ENCODE measurements at places on chromosomes 7 and 10.
A peak's percentile ranks its signal among the peaks of the same experiment; 100 is the strongest.

DNA sequence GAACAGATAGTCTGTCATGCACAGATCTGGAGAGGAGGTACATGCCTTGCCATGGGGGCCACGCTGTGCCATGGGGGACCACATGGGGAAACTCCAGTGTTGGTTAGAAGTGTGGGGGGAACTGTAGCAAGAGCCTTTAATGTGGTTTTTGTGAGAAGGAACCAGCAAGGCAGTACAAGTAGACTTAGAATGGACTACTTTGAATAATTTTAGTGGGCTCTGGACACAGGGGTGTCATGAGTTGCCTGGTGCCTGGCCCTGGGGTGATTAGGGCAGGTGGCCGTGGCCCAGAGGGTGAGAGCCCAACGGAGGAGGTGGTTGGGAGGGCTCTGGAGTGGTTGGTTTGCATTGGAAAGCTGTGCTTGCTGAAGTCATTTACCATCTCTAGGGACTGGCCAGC is 77.2 kb downstream of the CXCL12 start:
- DNase-seq: no peak

DNA sequence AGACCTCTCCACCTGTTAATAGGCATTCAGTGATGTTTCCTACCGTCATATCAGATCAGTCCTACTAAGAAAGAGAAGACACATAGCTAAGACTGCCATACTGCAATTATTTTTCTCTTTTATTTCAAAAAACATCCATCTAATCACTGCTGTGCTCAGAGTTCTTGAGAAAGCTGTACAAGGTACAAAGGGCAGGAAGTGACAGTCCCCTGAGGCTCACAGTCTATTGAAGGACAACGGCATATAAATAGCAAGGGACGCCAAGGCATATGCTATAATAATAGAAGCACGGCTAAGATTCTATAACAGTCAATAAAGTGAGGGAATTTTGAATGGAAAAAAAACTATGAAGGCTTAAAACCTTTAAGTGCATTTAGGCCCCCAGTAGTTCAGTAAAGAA is 415.3 kb upstream of the NRP1 start:
- DNase-seq: no peak

GRCh38 chr10:51119441-51119840 is 45.2 kb downstream of the PRKG1 start:
- no peak for DNase-seq

GRCh38 chr10:6507311-6507710 is 72.8 kb downstream of the PRKCQ start:
- DNase-seq: peak; percentile 38

DNA sequence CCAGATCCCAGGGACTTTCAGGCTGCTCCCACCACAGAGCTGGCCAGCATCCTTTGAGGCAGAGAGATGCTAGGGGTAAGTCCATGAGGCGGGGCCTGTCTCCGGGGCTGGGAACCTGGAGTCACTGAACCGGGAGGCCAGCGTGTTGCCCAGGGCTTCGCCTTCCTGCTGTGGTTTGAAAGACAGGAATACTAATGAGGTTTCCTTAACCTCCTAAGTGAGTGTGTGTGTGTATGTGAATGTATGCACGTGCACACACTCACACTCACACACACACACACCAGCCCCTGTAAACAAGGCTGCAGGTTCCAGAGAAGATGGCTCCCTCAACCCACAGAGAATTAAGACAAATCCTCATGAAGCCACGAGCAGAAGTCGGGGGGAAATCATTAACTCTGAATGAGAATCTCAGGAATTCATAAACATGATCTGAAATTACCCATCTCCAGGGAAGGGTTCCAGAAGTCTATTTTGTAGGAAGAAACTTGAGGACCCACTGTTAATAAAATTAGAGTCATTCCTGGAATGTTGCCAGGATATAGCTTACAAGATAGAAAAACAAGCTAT is 20.3 kb upstream of the PFKP start:
- no peak for DNase-seq

GRCh38 chr10:17179002-17179401 is 22.5 kb downstream of the TRDMT1 start:
- no peak for DNase-seq

DNA sequence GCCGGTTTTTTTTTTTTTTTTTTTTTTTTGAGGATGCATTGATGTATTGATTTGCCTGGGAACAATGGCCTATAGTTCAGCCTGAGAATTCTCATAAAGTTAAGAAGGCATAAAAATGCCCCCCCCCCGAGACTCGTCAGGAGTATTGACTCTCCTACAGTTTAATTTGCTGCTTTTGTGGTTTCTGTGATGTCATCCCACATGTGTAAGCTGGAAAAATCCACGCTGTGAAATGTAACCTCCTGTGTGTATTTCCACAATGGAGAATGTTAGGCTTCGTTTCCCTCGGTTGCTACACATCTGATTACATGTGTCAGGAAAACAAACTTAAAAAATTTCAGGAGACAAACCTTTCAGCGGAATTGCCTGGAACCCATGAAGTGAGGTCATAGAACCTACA is 117.9 kb downstream of the FANK1 start:
- no peak for DNase-seq

DNA sequence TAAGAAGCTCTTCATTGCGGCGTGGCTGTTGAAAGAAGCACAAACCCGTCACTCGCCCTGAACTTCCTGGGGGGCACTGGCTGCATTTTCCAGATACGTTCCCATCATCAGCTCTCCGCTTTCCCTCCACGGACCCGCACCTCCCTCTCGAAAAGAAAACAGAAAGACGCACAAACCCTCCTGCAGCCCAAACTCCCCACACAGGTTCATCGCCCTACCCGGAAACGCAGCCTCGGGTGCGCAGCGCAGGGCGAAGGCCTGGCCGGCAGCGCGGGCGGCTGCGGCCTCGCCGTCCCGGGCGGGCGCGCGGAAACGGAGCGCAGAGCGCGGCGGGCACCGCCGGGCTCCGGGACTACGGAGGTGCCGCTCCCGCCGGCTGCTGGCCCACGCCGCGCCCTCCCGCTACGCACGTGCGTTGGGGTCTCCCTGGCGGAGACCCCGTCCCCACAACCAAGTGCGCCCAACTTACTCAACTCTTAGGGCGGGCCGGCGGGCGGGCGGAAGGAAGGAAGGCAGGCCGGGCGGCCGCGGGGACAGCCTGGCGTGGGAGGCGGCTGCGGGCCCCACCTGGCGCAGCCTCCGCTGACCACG is 822 bp downstream of the ZNF800 start:
- DNase-seq: peak; percentile 25

- DNase-seq: no peak
Observed at GRCh38 chr7:41574377-41574776, 128.5 kb downstream of the INHBA start.

- DNase-seq: no peak
Observed at GRCh38 chr10:73758704-73759511, 14.7 kb downstream of the SEC24C start.

GRCh38 chr10:56537984-56538383 is 176.9 kb upstream of the ZWINT start:
- no peak for DNase-seq

GRCh38 chr10:31908157-31908556 is 20.5 kb downstream of the ARHGAP12 start:
- no peak for DNase-seq

DNA sequence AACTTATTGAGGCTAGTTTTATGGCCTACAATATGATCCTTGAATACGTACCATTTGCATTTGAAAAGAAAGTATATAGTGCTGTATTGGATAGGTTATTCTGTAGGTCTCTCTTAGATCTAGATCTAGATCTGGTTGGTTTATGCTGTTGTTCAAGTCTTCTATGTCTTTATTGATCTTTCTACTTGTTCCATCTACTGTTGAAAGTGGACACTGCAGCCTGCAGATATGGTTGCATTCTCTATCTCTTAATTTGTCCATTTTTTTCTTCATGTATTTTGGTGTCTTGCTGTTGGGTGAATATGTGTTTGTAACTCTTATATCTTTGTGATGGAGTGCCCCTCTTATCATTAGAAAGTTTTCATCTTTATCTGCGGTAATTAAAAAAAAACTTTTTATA is 139.4 kb upstream of the PCDH15 start:
- DNase-seq: no peak

DNA sequence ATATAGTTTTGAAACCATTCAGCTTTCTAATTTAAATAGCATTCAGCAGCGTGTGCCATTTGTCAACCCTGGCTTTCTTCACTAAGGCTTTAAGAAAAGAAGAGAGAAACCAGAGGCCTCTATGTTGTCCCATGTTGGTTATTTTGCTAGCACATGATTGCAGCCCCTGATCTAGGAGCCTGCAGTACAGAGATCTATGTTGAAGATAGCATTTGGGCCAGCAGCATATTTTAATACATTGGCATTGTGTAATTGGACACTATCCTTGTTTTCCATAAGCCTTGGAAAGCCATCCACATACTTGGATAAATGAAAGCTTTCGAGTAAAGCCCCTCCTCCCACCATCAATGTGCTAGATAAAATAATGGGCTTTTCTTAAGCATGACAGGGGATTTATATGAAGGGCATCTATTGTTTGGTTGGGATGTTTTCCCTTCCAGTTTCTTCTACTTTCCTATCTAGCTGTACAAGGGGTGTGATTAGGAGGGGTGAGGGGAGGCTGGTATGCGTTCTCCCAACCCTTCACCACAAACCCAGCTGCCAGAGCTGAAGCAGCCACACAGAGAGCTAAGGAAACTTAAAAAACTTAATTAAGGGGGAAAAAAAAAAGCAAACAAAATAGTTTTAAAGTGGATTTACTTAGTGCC is 23.1 kb upstream of the SDHAF3 start:
- no peak for DNase-seq

- no peak for DNase-seq
Observed at GRCh38 chr7:81280531-81280930, 361.7 kb upstream of the SEMA3C start.

- no peak for DNase-seq
Observed at GRCh38 chr10:86357676-86358075, 8.9 kb downstream of the GRID1 start.

DNA sequence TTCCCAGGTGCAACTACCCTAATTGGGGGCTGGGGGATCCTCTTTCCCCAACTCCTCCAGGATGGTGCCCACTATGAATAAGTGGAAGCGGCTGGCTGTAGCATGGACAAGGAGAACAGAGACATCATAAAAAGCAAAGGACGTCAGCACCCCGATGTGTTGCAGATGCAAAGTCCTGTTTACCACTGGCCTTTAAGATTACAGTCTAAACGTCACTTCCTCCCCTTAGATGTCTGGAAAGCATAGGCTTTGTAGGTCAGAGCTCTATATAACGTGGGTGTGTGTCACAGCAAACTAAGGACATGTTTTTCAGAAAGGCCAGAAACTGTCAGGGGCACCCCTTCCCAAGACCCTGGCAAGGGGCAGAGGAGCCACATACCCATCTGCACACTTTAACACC is 7.9 kb downstream of the COBL start:
- DNase-seq: no peak

- no peak for DNase-seq
Observed at GRCh38 chr10:46299536-46300369, 13.0 kb downstream of the ANTXRL start.

DNA sequence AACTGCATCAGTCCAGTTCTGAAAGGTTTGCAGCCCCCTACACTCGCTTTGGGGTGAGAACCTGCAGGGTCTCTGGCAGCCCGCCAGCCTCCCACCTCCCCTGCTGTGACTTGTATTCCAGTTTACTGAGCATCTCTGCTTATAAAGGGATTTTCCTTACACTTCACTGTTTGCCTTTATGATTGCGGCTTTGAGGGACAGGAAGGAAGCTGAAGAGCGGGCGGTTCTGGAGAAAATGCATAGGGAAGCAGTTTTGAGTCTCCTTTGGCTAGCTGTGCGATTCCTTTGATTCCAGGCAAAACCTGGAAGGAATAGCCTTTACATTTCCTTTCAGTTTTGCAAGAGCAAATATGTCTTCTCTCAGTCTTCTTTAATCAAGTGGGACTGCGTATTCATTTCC is 65.0 kb upstream of the TRIM8 start:
- DNase-seq: no peak

GRCh38 chr7:154472343-154472742 is 420.1 kb downstream of the DPP6 start:
- no peak for DNase-seq

GRCh38 chr7:40220421-40220911 is 85.7 kb downstream of the SUGCT start:
- no peak for DNase-seq

DNA sequence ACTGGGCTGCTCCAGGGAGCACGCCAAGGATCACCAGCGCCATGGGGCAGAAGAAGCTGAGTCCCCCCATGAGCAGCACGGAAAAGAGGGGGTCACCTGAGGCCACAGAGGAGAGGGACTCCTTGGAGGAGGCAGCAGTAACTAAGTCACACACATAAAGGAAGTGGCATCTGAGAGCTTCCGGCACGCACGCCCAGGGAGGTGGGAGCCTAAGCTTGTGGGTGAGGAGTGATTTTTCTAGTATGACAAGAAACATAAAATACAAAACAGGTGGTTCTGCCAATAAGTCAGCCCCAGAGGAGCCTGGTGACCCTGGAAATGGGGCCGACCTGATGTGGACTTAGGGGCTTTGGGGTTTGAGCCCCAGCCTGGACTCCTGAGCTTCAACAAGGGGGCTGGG is 60.8 kb downstream of the CARD11 start:
- no peak for DNase-seq

- no peak for DNase-seq
Observed at GRCh38 chr10:54909165-54909564, 108.1 kb upstream of the PCDH15 start.

- DNase-seq: no peak
Observed at GRCh38 chr7:11726001-11726793, 105.8 kb downstream of the THSD7A start.

DNA sequence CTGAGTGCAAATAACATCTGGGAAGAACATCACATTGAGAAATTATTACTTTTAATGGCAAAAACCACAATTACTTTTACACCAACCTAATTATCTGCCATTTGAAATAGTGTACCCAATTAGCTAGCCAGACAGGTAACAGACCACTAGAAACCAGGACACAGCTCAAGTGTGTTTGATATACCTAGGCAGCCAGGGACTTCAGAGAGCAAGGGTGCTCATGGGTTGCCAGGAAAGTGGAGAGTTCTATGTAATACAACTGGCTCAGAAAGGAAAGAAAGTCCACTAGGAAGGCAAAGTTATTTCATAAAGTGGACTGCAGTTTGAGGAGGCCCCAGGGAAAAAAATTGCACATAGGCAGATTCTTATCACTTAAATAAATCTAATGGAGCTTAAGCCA is 50.0 kb upstream of the PTN start:
- no peak for DNase-seq

- DNase-seq: no peak
Observed at GRCh38 chr10:12782537-12782936, 219.0 kb downstream of the CCDC3 start.

- DNase-seq: no peak
Observed at GRCh38 chr10:33035411-33035810, 77.4 kb upstream of the ITGB1 start.

GRCh38 chr7:55053651-55054571 is 35.1 kb downstream of the EGFR start:
- no peak for DNase-seq

- no peak for DNase-seq
Observed at GRCh38 chr7:44639671-44640321, 33.4 kb downstream of the OGDH start.

DNA sequence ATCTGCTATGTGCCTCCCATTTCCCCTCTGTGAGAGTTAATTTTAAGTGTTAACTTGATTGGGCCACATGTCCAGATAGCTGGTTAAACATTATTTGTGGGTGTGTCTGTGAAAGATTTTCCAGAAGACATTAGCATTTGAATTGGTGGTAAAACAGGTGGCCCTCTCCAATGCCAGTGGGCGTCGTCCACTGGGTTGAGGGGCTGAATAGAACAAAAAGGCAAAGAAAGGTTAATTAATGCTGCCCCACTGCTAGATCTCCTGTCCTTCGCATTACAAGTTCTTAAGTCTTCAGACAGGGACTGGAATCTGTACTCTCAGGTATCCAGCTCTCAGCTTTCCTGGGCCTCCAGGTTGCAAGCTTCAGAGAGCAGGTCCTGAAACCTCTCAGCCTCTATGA is 1160.9 kb upstream of the LRRN3 start:
- DNase-seq: no peak
